ENCODE measurements at places on chromosomes 16 and 17.

DNA sequence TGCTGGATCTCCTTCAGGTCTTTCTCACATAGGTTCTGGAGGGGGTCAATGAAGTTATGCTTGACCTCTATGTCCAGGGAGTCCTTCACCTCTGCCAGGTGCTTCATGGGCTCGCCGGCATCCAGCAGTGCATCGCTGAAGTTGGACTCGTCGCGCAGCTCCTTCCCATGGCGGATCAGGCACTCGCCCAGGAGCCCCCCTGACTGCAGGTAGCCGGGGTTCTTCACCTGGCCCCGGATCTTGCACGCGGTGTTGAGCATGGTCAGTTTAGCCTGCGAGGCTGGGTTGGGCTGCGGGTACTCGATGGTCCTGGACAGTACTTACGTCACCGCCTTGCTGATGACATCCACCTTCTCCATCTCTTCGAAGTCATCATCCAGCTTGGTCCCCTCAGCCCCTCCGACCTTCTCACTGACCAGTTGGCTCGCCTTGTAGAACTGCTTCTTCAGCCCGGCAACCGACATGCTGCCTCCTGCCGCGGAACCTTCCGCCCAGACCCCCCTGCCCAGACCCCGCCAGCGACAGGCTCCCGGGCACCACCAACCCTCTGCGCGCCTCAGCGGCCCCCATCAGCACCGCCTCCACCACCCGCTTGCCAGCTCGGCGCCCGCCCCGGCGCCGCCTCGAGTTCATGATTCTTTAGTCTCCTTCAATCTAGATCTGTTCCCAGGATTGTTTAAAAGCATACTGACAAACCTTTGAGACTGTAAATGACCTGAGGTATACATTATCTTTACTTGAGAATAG is 99.8 kb downstream of the KPNA2 start:
- no peak for DNase-seq

DNA sequence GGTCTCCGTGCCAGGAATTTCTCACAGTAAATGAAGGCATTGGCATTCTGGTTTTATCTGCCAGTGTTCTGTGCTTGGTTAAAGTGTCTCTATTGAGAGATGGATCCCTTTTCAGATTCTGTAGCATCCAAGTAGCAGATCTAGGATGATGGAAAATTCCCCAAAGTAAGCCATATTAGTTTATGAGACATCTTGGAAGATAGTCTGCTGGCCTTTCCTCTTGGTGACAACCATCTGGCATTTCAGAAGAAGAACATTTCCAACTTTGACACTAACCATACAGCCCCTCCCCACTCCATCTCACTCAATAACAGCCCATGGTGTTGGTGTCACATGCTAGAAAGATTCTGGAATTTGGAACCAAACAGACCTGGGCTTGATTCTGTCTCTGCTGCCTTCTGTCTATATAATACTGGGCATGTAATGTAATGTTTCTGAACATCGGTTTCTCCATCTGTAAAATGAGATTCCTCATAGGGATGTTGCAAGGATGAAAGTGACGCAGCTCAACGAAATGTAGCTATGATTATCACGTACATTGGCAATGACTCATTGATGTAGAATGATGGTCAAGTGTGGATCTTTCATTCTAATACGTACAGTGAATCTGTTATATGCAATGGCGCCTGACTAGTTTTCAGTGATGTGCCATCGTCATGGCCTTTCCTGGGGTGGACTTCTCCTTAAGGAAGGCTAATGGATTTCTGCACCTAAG is 32.6 kb upstream of the PIRT start:
- no peak for DNase-seq

- no peak for DNase-seq
Observed at GRCh38 chr16:23861874-23862273, 26.1 kb downstream of the PRKCB start.

DNA sequence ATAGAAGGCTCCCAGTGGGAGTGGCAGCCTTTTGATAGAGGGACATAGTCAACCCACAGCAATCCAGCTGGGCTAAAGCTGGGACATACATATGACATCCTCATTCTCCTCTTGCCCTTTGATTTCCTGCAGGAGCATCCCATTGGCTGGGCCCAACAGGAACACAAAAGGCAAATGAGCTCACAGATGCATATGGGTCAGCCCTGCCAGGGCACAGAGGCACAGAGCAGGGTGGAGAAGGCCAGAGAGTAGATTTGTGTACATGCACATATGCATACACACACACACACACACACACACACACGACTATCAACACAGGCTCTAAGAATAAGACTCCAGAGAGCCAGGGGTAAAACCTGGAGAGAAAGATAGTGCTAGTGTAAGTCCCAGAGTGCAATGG is 58.6 kb downstream of the MMD start:
- no peak for DNase-seq

DNA sequence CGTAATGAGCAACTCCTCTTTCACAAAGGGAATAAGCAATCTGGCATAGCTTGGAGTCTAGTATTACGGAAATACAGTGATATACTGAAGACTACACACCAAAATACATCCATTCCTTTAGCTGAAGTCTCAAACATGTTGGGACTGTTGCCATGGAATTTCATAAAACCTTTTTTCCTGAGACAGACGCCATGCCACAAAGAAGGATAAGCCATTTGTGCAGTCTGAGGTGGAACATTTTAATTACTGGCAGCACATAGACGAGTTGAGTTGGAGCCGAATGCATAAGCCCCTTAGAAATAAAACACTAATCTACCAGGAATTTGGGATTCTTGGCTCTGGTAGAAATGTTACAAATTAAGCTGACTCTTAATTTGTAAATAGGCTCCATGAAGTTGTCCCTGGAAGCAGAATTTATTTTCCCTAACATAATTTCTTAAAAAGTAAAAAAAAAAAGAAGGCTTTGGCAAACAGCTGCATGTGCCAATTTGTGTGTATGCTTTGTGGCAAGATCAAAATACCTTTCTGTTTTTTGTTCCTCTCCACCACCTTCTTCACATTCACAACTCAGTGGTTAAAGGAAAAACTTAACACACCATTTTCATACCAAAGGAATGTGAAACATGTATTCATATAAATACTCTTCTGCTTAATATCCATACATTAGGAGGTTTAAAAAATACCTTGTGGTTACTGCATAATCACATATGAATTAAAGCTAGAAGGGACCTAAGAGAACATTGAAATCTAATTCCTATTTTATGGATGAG is 25.5 kb downstream of the GRB7 start:
- DNase-seq, result no peak

- DNase-seq, result no peak
Observed at GRCh38 chr17:37218849-37219248, 156.9 kb upstream of the C17orf78 start.

DNA sequence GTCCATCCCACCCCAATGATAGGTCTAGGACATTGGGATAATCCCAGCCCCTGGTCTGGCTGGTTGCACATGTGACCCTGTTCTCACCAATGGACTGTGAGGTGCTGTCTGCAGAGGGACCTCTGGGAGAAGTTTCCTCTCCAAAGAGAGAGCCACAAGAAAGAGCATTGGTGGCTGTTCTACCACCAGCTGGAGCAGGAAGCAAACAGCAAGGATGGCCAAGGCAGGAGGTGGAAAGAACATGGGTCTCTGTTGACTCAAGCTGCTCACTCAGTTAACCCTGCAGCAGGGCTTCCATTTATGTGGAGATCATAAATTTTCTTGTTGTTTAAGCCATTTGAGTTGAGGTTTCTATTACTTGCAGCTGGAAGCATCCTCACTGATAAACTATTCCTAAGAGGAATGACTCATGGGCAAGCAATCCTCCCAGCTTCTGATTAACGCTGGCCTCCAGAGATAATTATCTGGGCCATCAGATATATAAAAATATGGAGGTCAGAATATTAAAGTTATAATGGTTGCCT is 52.6 kb downstream of the CYB5B start:
- no peak for DNase-seq

- no peak for DNase-seq
Observed at GRCh38 chr17:82023447-82024241, 539 bp downstream of the LRRC45 start.

DNA sequence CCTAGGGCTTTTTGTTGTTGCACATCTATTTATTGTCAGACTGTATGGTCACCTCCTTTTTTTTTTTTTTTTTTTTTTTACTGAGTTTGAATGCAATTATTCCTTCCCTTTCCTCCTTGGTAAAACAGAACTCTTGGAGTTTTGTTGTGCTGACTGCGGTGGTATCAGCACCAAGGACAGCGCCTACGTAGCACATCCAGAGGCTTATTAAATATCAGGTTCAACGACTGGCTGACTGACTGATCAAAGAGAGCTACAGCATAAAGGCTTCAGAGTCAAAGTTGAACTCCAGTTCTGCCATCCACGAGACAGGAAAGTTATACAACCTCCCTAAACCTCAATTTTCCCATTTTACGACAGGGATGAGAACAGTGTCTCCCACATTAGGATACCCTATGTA is 86.1 kb upstream of the RBFOX1 start:
- DNase-seq, result no peak

- DNase-seq, result no peak
Observed at GRCh38 chr16:25031132-25031440, 15.9 kb upstream of the ARHGAP17 start.

GRCh38 chr17:40457964-40458791 is 14.9 kb downstream of the IGFBP4 start:
- DNase-seq, result no peak

DNA sequence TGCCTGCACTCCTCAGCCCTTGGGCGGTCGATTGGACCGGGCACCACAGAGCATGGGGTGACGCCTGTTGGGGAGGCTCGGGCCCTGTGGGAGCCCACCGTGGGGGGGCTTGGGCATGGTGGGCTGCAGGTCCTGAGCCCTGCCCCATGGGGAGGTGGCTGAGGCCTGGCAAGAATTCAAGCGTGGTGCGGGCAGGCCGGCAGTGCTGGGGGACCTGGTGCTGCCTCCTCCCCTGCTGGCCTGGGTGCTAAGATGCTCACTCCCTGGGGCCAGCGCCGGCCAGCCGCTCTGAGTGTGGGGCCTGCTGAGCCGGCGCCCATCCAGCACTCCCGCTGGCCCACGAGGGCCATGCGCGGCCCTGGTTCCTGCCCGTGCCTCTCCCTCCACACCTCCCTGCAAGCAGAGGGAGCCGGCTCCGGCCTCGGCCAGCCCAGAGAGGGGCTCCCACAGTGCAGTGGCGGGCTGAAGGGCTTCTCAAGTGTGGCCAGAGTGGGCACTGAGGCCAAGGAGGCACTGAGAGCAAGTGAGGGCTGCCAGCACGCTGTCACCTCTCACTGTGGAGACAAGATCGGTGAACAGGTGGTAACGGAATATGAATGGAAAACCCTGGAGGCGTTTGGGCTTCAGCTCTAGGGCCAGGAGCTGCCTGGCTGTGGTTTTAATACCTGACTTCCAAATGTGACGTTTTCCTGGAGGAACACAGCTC is 28.5 kb downstream of the ST6GALNAC1 start:
- no peak for DNase-seq

DNA sequence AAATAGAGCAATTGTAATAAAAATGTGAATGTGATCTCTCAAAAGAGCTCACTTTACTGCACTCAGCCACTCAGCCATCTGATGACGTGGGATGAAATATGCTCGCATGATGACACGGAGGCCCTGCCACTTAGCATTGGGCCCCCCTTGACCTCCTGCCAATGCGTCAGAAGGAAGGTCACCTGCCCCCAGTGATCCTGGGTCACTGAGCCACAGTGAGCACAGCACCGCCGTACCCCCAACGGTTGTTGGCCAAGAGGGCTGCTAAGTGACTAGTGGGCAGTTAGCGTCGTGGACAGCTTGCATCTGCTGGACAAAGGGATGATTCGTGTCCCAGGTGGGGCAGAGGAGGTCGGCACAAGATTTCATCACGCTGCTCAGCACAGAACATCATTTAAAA is 22.9 kb downstream of the ZC3H18 start:
- DNase-seq, result no peak

- DNase-seq, result no peak
Observed at GRCh38 chr17:6461792-6462524, 17.7 kb downstream of the PIMREG start.

GRCh38 chr16:30603945-30604315 is 6.3 kb downstream of the ZNF689 start:
- DNase-seq, result no peak

DNA sequence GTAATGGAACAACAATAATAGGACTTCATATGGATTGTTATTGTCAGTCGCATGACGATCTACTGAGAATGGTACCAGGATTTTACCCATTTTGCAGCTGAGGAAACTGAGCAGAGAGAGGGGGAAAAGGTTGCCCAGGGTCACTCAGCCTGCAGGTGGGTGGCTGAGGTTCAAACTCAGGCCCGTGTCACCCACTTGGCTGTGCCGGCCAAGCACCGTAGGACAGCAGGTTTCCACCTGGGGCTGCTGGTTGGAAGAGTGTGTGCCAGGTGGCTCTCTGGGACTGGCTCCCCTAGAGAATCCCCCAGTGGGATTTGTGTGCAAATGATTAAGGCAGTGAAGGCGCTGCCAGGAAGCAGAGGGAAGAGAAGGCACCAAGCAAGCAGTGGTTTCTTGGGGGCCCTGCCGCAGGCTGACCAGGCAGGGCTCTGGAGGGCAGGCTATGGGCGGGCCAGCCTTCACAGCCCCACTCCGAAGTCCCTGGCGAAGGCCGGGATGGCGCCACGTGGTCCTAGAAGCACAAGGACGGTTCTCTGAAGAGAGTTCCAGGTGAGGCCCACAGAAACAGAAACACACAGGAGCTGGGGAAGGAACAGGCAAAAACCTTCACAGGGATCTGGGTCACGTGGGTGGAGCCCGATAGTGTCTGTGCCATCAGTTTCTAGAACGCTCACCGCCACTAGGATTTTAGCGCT is 163.5 kb downstream of the IRF8 start:
- no peak for DNase-seq

DNA sequence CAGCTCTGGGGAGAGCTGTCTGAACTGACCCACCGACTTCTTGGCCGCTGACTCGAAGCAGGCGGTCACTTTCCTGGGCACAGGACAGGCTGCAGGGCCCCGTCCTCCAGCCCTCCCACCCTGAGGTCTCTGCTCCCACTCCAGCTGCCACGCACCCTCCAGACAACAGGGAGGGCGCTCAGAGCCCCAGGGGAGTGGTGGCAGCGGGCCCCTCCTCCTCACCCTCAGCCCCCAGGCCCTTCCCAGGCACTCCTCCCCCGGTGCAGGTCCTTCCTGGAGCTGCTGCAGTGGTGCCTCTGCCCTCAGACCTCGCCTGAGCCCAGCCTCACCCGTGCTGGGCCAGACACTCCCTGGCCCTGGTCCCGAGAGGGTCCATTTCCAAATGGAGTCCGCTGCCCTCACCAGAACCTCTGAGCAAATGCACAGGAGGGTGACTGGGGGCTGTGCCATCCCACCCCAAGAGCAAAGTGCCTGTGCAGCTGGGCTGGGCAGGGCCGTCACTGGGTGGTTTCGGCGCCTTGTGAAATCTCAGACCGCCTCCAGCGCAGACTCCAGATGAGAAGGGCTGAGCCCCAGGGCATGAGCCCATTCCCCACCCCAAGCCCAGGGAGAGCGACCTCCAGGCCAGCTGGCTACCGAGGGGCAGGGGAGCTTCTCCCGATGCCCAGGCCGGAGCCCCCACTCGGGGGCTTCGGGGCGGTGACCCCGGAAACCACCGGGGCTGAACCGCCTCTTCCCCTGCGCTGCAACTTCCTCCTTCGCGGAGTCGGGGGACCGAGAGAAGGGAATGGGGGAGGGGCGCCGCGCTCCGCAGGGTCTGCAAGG is 717 bp downstream of the CYBA start:
- no peak for DNase-seq

GRCh38 chr16:80670170-80670865 is 129.5 kb downstream of the DYNLRB2 start:
- peak; percentile 15 for DNase-seq

Measured in stimulated activated CD8-positive, alpha-beta memory T cell treated with anti-CD3 and anti-CD28 coated beads, Interleukin-7, amount 100 ng/mL, for 24 hours (primary cell).